ENCODE measurements at places on chromosomes 7 and 10.

DNA sequence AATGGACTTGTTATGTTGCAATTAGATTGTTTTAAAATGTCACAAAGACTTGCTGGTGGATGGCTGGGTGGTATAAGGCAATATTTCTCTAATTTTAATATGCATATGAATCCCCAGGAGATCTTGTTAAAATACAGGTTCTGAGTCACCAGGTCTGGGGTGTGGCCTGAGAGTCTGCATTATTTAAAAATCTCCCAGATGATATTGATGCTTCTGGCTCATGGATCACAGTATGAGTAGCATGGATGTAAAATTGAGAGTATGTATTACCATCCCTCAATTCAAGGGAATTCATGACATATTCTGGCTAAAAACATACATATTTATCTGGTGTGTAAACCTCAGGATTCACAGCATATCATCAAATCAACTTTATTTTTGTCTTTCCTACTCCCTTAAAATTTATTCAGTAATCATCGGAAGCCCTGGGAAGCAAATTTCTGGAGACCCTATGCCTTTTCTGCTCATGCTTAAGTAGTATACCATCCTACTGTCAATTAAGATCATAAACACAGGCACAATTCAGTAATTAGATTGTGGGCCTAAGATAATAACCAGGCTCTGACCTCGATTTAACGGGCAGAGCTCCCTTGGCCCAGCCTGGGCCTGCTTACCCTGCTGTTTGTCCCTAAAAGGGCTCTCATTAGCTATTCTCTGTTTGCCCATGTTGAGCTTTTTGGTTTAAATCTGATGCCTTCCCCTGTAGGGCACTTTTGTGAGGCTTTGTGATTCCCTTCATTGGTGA is 29.6 kb upstream of the ICA1 start:
- no peak for DNase-seq

- DNase-seq = no peak
Measured at GRCh38 chr10:126207313-126207771, 180.9 kb downstream of the ADAM12 start.

- DNase-seq = no peak
Measured at GRCh38 chr7:117858712-117859111, 14.5 kb downstream of the CTTNBP2 start.

GRCh38 chr7:69597278-69598076 is 798 bp upstream of the AUTS2 start:
- DNase-seq = no peak

GRCh38 chr7:149824301-149824741 is 13.9 kb upstream of the ZNF862 start:
- no peak for DNase-seq

DNA sequence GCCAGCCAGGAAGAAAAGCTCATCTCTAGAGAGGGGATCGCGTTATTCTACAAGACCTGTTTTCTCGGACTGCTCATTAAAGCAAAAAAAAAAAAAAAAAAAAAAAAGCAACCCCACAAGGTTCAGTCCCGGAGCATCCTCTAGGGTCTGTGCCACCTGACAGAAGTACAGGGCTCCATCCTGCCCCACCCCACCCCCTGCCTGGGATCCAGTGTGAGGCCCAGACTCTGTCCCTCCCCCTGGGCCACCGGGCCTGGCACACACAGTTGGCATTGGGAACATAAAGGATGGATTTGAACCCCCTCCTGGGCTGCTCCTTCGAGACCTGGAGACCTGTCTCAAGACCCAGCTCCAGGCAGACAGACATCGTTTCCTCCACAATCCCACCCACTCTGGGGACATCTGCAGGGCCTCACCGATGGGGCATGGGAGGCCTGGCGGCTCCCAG is 688 bp downstream of the ORAI2 start:
- no peak for DNase-seq

GRCh38 chr10:102289840-102290239 is 44.5 kb downstream of the GBF1 start:
- no peak for DNase-seq

GRCh38 chr7:92633211-92633906 is 43.2 kb upstream of the FAM133B start:
- peak; percentile 47 for DNase-seq

- peak; percentile 84 for DNase-seq
Measured at GRCh38 chr7:32892521-32893206, 1.1 kb upstream of the KBTBD2 start.

DNA sequence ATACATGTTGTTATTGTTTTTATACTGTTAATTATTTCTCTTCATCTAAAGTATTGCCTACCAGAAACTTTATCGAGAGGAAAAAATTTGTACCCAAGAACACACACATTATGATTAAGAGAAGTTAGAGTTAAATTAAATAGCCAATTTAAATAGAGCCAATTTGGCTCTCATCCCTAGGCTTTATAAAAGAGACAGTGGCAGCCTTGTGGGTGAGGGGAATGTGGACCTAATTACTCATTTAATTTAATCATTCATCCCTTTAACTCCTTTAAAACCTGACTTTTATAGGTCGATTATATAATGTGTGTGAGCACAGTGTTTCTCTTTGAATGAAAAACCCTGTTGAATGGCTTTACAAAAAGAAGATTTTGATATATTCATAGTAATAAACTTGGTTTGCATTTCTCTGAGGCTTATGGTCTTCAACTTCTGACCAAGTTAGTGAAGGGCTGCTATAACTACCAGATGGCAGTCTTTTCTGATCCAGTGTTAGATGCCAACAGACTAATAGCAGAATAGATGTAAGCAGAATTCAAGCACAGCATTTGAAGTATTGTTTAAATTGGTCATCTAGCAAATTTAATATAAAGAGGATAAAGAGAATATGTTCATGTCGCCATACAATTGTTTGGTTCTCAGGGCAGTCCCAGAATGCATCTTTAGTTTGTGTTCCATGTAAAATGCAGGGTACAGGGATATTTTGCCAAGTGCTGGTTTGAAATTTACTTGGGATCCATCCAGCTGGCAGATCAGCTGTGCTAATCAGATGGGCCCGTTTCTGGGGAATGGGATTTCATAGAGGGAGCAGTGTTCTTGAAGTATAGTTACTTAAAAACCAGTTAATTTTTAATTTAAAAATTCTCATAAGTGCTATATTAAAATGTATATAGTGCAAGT is 25.3 kb downstream of the ADD3 start:
- no peak for DNase-seq

- DNase-seq = no peak
Measured at GRCh38 chr10:69232736-69233480, 12.8 kb downstream of the HKDC1 start.

- no peak for DNase-seq
Measured at GRCh38 chr7:45157653-45158401, at the start of gene RAMP3. Gene RAMP3 (plus strand): TSS chr7:45157791. CDS start chr7:45157829, 38 bp downstream.

- no peak for DNase-seq
Measured at GRCh38 chr7:91299952-91300775, 35.9 kb downstream of the FZD1 start.

DNA sequence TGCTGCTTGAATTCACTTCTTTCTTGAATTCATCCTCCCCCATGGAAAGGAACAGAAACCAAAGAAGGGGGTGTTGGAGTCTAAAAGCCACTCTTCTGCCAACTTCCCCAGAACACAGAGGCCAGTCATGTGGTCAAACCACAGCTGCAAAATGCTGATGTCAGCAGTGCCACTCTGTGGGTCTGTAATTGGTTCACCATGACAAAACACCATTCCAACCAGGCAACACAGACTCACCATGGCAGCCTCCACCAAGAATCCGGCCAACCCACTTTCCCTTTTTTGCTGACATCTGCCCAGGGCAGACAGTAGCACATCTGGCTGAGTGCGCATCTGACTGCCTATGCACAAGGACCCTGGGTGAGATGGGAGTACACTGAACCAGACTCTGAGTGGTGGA is 16.8 kb downstream of the OSBPL3 start:
- peak; percentile 44 for DNase-seq

DNA sequence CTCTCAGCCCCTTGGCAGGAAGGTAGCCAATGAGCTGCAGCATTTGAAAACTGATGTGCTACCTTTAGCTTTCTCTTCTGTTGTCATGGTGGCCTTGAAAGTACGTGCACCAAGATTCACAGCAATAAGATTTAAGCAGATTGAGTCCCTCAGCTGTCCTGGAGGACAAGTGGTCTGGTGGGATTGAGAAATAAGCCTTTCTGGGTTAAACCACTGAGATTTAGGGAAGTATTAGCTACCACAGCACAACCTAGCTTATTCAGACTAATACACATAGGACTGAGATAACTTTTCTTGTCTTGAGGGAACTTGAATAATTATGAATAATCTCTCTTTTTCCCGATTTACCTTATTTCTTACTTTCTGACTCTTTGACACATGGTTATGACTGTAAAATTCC is 324.0 kb downstream of the PTEN start:
- DNase-seq = no peak

- no peak for DNase-seq
Measured at GRCh38 chr7:94907811-94908322, 473 bp downstream of the PPP1R9A start.

- DNase-seq = no peak
Measured at GRCh38 chr10:97812696-97813095, 36.9 kb upstream of the GOLGA7B start.

GRCh38 chr7:91660734-91661356 is 219.7 kb downstream of the MTERF1 start:
- DNase-seq = no peak

GRCh38 chr7:140269004-140269638 is 92.3 kb upstream of the KDM7A start:
- no peak for DNase-seq

- no peak for DNase-seq
Measured at GRCh38 chr7:153224890-153225289, 465.3 kb downstream of the ACTR3B start.

GRCh38 chr10:118720685-118721538 is 33.9 kb downstream of the CACUL1 start:
- peak; percentile 17 for DNase-seq

- no peak for DNase-seq
Measured at GRCh38 chr10:121205625-121206024, 354.5 kb downstream of the WDR11 start.

- DNase-seq = no peak
Measured at GRCh38 chr10:13092291-13093102, 7.5 kb upstream of the OPTN start.

- no peak for DNase-seq
Measured at GRCh38 chr7:55469271-55469681, 103.0 kb downstream of the VOPP1 start.

Data from KG1 (cell line).